Naive thymus-derived CD4-positive, alpha-beta T cell (primary cell): ENCODE measurements at places on chromosomes 6 and 20. TPM values are rescaled to one million over a fixed set of nuclear protein-coding genes. Genes with fewer than 3 reads are reported as not detected.

Gene WFDC10B
- total RNA-seq: not detected

Gene ARHGAP40
- not detected for total RNA-seq

Gene TDRD6
- total RNA-seq: not detected

DNA sequence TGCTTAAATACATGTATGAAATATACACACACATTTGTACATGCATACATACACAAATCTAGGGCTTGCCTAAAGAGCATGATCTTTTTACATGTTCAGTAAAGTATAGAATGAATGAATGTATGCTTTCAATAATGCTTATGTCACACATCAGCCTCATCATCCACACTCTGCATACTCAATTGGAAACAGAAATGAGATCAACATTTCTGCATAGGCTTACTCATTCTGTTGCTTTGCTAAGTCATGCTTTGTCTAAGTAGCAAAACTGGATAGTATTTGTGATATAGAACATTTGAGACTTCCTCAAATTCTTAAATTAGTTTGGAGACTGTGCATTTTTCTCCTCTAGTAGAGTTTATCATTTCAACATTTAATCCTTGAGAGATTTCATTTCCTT, 343.3 kb downstream of the ADGRB3 start:
- no peaks in the 10 kb centered on the region for H3K36me3 ChIP-seq
- no peaks in the 10 kb centered on the region for H3K27me3 ChIP-seq
- no peak overlapping the region for H3K27ac ChIP-seq
- H3K4me1 ChIP-seq: no peaks in the 10 kb centered on the region
- no peak for DNase-seq
- no peak overlapping the region for H3K4me3 ChIP-seq

DNA sequence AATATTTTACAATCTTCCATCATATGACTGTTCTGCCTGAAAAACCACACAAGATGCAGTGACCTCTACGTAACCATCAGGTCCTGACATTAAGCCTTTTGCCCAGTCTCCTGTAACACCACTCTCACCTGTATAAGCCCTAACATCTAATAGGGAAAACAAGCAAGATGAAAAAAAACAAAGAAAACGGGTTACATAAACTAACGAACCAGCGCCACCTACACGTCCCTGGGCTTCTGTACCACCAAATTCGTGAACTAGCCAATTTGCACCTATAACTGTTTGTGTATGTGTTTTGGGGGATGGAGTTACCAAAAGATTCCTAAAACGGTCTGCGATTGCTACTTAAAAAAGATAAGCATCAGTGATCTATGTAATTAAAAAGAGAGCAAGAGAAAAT, 70.2 kb downstream of the BLOC1S5 start:
- no peak overlapping the region for H3K27ac ChIP-seq
- H3K4me1 ChIP-seq: no peaks in the 10 kb centered on the region
- no peak overlapping the region for H3K4me3 ChIP-seq
- no peaks in the 10 kb centered on the region for H3K36me3 ChIP-seq

DNA sequence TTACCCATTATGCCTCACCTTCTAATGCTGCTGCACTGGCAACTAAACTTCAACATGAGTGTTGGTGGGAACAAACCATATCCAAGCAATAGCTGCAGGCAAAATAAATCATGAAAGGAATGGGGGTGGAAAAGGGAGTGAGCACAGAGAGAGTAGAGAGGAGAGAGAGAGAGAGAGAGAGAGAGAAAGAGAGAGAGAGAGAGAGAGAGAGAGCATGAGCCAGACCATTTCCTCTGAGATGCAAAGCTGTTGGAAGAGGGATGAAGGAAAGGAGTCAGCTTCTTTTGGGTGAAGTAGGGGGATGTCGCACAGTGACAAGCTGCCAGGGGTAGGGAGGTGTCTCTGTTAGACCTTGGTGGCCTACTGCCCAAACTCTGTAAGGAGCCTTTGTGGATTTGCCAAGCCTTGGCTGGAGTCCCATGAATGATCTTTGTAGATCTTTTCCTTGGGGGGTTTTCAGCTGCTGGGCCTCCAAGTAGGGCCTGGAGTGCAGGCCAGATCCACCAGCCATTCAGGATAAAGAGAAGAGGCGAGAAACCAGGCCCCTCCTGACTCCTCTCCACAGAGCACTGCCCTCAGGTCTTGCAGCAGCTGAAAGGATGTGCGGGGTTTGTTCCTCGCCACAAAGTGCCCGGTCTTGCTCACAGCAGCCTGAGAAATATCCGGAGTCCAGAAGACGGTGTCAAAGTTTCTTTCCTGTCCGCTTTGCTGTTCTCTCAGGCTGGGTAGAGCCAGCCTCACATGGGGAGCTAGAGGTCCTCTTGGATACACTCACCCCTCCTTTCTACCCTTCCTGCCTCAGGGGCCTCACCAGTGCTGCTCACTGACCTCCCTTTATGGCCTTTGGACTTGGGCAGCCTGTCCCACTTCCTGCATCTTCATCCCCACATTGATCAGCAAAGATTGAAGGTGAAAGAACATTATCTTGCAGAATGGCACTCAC, 17.8 kb downstream of the BTBD3 start:
- H3K4me3 ChIP-seq: no peak overlapping the region
- no peaks in the 10 kb centered on the region for H3K27me3 ChIP-seq
- no peak for DNase-seq
- H3K36me3 ChIP-seq: no peaks in the 10 kb centered on the region

DNA sequence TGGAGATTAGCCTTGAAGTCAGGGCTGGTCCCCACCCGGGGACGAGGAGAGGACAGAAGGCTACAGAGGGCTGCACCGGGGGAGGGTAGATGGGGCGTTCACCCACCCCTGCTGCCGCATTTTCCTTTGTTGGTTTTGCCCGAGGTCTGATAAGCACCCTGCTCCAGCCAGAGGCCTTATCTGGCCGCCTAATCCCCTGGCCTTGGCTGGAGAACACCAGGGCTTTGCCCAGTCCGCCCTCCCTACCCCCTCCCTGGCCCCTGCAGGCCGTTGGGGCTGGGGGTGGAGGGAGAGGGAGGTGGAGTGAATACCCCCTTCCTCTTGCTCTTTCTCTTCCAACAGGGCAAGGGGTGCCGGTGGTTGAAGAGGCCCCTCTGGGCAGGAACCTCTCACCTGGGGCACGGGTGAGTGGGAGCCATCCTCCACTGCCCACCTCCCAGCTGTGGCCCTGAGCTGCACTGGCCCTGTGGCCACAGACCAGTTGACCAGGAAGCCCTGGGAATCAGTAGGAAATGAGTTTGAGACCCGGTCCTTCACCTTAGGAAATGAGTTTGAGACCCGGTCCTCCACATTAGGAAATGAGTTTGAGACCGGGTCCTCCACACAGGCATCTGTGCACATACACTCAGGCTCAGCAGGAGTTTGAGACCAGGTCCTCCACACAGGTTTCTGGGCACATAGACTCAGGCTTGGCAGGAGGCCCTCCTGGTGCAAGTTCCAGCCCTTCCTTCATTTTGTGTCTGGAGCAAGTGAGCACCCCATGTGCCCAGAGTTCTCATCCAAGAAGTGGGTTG, 12.0 kb upstream of the GATA5 start:
- DNase-seq: no peak
- no peaks in the 10 kb centered on the region for H3K36me3 ChIP-seq
- no peaks in the 10 kb centered on the region for H3K4me1 ChIP-seq
- H3K27me3 ChIP-seq: peaks cover 3% of the 10 kb centered on the region
- H3K4me3 ChIP-seq: no peak overlapping the region
- H3K27ac ChIP-seq: no peak overlapping the region

DNA sequence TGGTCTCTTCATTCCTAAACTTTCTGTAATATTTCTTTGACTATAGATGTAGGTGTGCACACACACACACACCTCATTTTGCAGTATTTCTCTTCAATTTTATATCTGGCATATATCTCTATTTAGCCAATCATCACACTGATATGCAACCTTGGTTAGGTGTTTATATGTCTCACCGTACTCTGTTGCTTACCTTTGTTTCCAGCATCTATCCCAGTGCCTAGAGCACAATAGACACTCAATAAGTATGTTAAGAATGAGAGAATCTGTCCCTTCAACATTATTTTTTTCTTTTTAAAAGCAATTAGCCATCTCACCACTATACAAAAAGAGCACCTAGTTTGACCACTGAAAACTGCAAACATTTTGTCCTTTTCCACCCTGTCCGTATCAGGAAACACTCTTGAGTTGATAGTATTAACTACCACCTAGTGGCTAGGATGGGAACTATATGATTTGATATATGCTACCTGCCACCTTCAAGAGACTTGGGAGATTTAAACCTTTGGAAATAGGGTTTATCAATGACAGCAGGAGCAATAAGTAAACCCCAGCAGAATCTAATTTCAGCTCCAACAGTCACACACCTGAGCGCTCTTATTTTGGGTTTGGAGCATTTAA, 48.7 kb upstream of the RSPO3 start:
- DNase-seq: no peak
- H3K36me3 ChIP-seq: no peaks in the 10 kb centered on the region
- H3K27ac ChIP-seq: no peak overlapping the region
- no peaks in the 10 kb centered on the region for H3K27me3 ChIP-seq

- no peaks in the 10 kb centered on the region for H3K36me3 ChIP-seq
- DNase-seq: no peak
- no peak overlapping the region for H3K27ac ChIP-seq
- H3K4me3 ChIP-seq: no peak overlapping the region
- H3K27me3 ChIP-seq: no peaks in the 10 kb centered on the region
Measured at GRCh38 chr6:158158123-158158522, 9.9 kb downstream of the SERAC1 start.

GRCh38 chr6:149859368-149859767, 4.8 kb downstream of the LRP11 start:
- no peak overlapping the region for H3K27ac ChIP-seq
- H3K27me3 ChIP-seq: no peaks in the 10 kb centered on the region
- DNase-seq: no peak
- H3K4me1 ChIP-seq: peaks cover 5% of the 10 kb centered on the region
- H3K4me3 ChIP-seq: no peak overlapping the region
- H3K36me3 ChIP-seq: no peaks in the 10 kb centered on the region

DNA sequence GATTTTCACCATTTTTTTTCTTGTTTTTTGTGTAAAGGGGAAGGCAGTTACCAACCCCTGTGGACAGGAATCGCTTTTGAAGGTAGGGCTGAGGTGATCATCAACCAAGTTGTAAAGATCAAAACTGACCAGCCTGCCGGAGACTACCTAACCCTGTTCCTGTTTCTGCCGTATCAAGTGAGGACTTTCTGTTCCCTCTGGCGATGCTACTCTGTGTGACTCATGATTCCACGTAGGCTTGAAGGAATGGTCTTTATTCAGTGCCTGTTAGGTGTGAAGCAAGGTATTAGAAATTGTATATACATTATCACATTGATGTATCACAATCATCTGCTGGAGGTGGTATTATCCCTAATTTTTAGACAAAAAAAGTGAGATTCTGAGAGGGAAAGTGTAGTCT, 161.3 kb downstream of the SOX4 start:
- no peak overlapping the region for H3K27ac ChIP-seq
- H3K4me1 ChIP-seq: no peaks in the 10 kb centered on the region
- H3K27me3 ChIP-seq: no peaks in the 10 kb centered on the region
- H3K36me3 ChIP-seq: no peaks in the 10 kb centered on the region
- DNase-seq: no peak
- H3K4me3 ChIP-seq: no peak overlapping the region

DNA sequence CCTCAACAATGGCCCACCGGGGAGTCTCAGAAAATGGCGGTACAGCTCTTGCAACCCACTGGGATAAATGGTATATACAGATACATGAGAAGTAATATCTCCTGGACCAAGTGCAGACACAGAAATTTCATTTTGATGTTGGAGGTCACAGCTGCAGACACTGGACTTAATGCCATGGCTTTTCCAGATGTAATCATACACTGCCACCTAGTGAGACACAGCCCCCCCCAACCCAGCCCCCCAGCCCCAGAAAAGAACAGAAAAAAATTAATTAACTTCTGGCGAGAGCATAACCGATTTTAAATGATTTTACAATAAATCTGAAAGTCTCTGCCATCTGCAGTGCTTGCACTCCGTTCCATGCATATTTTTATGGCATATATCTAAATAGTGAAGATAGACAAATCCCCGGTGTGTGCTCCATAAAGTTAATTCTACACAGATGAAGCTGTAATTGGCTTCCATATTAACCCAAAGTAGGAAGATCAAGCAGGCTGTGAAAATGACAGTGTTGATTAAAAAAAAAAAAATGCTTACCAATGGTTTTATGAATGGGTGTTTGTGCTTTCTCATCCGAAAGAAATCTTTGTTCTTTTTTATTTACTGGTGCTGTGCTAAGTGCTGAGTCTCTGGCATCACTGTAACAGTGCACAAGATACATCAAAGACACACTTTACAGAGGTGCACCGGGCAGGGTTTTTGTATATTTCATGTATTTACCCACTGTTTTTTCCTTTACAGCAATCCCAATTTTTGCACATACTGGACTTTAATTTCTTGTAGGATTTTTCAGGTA, 804.1 kb downstream of the TFAP2A start:
- no peaks in the 10 kb centered on the region for H3K4me1 ChIP-seq
- no peak for DNase-seq
- no peak overlapping the region for H3K4me3 ChIP-seq
- H3K36me3 ChIP-seq: no peaks in the 10 kb centered on the region
- no peak overlapping the region for H3K27ac ChIP-seq
- H3K27me3 ChIP-seq: no peaks in the 10 kb centered on the region

GRCh38 chr6:133099573-133099972, 141.6 kb upstream of the EYA4 start:
- H3K27ac ChIP-seq: no peak overlapping the region
- H3K4me1 ChIP-seq: no peaks in the 10 kb centered on the region
- H3K36me3 ChIP-seq: no peaks in the 10 kb centered on the region
- H3K27me3 ChIP-seq: no peaks in the 10 kb centered on the region
- no peak for DNase-seq

- H3K4me1 ChIP-seq: no peaks in the 10 kb centered on the region
- H3K4me3 ChIP-seq: no peak overlapping the region
- no peaks in the 10 kb centered on the region for H3K36me3 ChIP-seq
Measured at GRCh38 chr6:5401845-5402738, 140.8 kb downstream of the FARS2 start.

DNA sequence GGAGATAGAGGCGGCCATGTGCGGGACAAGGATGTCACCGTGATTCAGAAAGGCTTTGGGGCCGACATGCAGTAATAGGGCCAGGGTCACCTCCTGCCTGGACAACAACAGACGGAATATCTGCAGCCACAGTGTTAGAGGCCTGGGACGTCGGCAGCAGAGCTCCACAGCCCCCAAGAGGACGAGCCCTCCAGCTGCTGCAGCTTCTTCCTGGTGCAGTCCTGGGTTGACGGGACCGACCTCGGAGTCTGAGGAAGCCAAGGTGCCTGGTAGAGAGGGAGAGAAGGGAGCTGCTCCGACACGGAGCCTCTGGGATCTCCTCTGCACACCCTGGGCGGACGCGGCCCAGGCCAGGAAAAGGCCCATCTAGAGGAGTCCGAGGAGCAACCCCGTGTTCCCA, 23.2 kb upstream of the CHRNA4 start:
- no peaks in the 10 kb centered on the region for H3K36me3 ChIP-seq
- no peaks in the 10 kb centered on the region for H3K27me3 ChIP-seq
- H3K4me3 ChIP-seq: no peak overlapping the region
- no peak for DNase-seq
- H3K27ac ChIP-seq: no peak overlapping the region
